H4 (cell line): ENCODE measurements at places on chromosomes 6 and 20. TPM values are rescaled to one million over a fixed set of nuclear protein-coding genes. Genes with fewer than 3 reads are reported as not detected.

The TMEM244 gene
- total RNA-seq: not detected in 2 replicates

DNA sequence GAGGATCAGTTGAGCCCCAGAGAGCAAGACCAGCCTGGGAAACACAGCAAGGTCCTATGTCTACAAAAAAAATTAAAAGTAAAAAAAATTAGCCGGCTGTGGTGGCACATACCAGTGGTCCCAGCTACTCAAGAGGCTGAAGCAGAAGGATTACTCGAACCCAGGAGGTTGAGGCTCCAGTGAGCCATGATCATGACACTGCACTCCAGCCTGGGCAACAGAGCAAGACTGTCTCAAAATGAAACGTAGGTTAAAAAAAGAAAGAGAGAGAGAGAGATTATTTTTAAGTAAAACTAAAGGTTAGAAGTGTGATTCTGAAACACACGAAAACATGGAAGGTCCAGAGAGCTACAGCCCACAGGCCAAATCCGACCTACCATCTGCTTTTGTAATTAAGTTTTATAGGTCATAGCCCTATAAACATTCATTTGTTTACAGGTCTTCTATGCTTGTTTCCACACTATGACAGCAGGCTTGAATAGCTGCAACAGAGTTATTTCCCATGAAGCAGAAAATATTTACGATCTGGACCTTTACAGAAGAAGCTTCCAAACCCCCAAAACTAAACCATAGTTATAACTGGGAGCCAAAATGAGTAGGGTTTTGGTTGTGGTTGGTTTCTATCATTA is 279.7 kb downstream of the GMDS start:
- DNase-seq: no peak

The CTAGE9 gene
- not detected in 2 replicates for total RNA-seq

- DNase-seq: peak; percentile 71
These were observed 40.4 kb downstream of the TTI1 start for GRCh38 chr20:37992802-37993409.

DNA sequence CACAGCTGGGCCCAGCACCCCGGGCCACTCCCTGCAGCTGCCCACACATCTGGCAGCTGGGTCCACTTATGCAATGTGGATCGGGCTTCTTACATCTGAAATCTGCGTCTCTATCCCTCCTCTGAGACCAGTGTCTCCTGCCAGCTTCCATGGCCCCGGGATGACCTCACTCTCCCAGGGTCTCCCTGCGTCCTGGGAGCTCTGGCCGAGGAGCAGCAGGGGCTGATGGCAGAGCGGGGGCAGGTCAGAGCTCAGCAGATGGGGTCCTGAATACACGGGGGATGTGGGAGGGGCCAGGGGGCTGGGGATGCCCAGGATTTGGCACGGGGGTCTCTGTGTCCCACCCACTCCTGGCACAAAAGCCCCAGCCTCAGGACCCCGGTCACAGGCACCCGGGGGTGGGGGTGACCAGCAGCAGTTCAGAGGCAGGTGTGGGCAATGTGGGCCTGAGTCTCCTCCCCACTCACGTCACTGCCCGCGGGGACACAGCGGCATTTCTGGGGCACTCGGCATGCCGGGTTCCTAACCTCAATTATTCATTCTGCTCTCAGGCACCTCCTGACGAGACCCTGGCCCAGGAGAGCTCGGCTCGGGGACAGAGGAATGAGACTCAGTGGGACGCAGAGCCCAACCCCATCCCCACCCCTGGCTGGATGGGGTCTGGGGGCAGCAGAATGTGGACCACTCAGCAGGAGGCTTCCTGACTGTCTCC is 16.4 kb downstream of the CHRNA4 start:
- DNase-seq: no peak

- no peak for DNase-seq
These were observed 195.6 kb downstream of the NFATC2 start for GRCh38 chr20:51346686-51347485.

The GRIK2 gene
- 1.4 and 2.9 TPM in 2 replicates for total RNA-seq

DNA sequence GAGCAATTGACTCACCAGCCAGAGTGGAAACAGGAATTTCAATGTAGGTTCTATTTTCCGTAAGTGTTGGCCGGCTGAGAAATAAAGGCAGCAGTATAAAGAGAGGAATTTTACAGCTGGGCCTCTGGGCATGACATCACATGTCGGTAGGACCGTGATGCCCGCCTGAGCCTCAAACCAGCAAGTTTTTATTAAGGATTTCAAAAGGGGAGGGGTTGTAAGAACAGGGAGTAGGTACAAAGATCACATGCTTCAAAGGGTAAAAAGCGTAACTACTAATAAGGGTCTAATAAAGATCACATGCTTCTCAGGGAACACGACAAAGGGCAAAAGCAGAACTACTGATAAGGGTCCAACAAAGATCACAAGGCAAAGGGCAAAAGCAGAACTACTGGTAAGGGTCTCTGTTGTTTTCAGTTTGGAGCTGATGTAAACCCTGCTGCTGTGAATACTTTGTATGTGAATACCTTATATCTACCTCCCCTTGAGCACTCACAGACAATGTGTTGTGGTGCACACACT is 9.0 kb upstream of the TULP4 start:
- DNase-seq: no peak

GRCh38 chr6:57216235-57217101 is 5.6 kb downstream of the RAB23 start:
- DNase-seq: peak; percentile 69

DNA sequence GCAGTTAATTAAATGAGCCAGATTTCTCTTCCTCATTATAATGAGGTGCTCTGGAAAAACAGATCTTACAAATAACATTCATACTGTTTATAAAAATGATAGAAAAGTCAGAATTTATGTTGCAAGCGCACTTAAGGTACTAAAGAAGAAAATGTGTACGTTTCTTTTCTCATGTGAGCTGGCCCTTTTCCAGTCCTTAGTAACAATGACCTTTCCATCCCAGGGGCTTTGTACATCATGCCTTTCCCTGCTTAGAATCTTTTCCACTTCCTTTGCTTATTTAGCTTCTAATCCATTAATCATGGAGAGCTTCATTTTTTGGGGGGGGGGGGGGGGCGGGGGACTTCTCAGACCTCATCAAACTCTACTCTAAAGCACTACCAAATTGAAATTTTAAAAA is 4.8 kb downstream of the FBXO5 start:
- DNase-seq: no peak

DNA sequence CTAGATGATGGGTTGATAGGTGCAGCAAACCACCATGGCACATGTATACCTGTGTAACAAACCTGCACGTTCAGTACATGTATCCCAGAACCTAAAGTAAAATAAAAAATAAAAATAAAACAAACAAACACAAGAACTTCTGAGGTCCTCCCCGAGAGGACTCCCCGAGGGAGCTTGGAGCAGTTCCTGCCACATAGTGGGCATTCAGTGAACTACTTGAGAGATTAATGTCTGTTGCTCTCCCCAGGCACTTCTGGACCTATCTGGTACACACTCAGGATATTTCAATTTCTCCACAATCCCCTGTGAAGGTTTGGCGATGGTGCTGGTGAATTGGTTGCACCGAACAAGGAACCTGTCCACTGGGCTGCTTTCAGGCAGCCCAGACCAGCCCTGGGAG is 311.2 kb downstream of the ESR1 start:
- no peak for DNase-seq

- no peak for DNase-seq
These were observed 482.9 kb upstream of the EYS start for GRCh38 chr6:66189915-66190314.

DNA sequence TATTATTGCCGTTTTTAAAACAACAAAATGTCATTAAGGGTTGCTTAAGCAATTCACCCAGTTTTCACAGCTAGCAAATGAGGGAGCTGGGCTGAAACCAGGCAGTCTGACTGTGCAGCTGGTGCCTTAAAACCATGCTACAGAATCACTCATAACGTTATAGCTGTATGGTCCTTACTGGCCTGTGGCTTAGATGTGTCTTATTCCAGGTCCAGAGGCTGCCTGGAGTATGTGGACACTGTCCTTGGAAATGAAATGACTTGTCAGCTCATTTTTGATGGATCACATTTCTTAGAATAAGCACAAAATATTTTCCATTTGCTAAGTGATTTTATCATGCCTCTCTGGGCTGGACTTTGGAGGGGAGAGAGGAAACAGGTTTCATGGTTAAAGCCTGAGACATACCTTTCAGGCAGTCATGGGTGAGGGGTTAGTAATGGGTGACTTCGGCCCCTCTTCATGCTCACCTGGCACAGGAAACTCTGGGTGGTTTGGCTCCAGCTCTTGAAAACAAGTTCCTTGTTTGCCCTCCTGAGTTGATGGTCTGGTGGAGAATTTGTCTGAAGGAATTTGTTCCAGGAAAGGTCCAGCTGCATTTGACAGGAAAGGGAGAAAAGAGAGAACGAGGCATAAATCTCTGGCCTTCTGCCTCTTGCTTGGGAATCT is 823.2 kb downstream of the DHX35 start:
- DNase-seq: no peak

GRCh38 chr20:35240083-35240810 is 13.8 kb downstream of the MMP24 start:
- no peak for DNase-seq

GRCh38 chr20:6764619-6765018 is 2.9 kb upstream of the BMP2 start:
- DNase-seq: no peak
